Dorsolateral prefrontal cortex (tissue), 122 donors: ENCODE measurements at places on chromosomes 13 and 19. TPM values are rescaled to one million over a fixed set of nuclear protein-coding genes. Genes with fewer than 3 reads are reported as not detected.

DNA sequence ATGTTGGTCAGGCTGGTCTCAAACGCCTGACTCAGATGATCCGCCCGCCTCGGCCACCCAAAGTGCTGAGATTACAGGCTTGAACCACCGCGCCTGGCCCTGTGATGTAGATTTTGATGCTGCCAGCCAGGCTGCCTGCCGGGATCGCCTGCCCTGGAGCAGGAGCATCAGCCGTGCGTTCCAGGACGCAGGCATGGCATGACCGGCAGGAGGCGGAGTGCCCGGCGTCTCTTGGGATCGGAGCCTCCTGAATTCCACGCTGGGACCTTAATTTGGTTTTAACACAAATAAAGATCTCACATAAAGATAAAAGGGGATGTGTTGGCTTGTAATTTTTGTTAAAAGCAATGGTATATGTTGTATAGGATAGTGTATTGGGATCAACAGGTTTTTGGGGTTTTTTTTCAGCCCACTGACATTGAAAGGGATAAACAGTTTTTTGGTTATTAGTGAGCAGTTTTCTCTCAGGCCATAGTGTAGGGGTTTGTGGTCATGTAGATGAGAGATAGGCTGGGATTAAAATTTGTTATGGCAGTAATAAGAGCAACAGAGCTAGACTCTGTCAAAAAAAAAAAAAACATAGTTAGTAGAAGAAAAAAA is 1406.4 kb downstream of the UQCRFS1 start:
- DNase-seq: no peak

DNA sequence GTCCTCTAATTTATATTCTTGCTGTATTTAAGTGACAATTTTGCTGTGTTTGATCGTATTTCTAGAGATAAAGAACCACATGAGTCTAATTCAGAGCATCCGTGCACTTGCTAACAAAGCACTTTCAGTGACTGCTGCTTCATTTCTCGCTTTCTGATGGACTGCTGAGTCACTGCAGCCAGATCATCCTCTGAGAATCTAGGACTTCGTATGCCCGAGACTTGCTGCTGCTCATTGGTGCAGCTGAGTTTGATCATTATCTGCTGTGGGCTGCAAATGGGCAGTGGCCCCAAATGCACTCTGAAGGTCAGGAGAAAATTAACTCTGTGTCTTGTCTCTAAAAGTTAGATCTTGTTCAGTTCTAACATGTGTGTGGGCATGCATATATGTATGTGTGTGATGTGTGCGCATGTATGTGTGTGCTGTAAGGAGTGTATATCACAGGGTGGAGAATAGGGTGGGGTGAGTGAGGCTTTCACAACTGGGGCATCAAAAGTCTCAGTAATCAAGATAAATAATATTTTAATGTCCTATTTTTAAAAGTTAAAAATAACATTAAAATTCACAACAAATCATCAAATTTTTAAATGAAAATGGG is 342.6 kb downstream of the MTUS2 start:
- DNase-seq: no peak

- DNase-seq: no peak
These were observed 32.2 kb downstream of the F2RL3 start for GRCh38 chr19:16920816-16921529.

GRCh38 chr13:28469316-28469715 is 25.6 kb downstream of the FLT1 start:
- no peak for DNase-seq

Gene TMEM150B
- total RNA-seq: not detected

DNA sequence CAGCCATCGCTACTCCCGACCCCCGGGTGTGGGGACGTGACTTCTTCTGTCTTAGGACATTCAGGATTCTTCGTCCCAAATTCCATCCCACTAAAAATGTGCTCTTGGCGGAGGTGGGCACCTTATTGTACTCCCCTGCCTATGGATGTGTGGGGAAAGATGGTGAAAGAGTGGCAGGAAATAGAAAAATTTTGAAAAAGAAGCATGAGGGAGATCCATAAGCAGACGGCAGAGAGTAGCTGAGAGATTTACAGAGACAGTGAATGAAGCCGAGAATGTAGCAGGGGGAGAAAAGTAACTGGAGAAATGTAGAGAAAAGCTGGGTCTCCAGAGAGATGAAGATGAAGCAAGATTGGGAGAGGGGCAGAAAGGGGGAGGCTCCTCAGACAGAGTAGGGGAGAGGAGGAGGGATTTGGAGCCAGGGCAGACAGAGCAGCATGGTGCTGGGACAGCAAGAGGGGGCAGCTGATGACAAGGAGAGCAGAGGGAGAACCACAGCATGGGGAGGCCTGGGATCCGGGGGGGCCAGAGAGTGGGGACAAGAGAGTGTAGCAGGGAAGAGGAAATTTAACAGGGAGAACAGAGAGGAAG is 843 bp downstream of the ZNF610 start:
- no peak for DNase-seq

Gene MAG
- total RNA-seq: 780 TPM

Gene WDR62
- 1.7 TPM for total RNA-seq

Gene DAZAP1
- total RNA-seq: 57.0 TPM
